SW 1271 (cell line): ENCODE measurements at places on chromosomes 1 and 21.

GRCh38 chr1:23385119-23385621, 15.5 kb upstream of the ZNF436 start:
- DNase-seq, result no peak

DNA sequence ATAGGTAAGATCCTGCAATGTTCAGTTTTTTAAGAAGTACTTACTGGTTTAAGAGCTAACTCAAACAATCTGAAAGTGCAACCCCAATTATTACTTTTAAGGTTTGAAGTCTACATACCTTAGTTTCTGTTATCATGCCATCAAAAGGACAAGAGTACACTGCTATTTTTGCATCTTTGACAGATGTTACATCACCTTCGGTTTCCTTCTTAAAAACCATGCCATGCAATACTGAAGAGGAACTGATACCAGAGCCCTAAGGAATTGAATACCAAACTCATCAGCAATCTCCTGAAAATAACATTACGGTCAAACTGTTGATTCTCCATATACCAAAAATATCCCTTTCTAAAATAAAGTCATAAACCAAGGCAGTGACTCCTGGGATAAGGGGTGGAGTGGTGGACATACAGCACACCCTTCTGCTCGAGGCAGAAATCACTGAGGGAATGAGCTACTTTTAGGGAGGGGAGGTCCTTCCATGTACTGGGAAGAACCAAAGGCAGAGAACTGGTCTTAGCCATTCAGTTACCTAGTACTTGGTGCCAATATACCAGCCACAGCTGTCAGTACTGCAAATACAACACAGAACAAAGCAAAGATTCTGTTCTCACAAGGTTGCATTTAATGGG, 8.5 kb downstream of the CCT8 start:
- no peak for DNase-seq

DNA sequence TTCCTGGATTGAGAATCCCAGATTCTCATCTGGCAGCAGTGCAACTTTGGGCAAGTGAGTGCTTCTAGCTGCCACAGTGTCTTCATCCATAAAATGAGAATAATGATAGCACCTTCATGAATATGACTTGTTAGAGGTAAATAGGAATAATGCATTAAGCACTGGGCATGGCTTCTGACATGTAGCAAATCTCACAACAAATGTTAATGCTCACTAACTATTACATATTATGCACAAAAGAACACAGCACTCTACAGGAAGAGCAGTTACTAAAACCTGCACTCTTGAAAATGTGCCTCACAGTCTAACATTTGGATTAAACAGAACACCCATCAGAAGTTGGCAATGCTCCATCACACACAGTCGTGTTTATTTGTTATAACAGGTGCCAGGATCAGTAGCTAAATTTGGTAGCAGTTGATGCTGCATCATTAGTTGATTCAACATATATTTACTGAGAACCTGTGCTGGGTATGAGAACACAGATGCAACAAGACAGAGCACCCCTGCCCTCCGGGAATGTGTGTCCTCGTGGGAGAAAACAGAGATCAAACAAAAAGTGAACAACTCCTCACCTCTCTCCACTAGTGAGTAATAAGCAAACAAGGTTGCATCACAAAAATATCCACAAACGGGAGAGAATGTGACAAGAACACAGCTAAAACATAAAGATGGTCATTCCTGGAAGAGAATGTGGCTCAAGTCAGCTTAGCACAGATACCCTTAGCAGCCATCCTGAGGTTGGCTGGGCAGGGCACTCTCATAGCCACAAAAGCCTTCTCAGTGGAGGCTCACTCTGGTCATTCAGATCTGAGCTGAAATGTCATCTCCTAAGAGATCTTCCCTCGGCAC, 26.2 kb upstream of the LBR start:
- DNase-seq, result no peak

- DNase-seq, result no peak
Measured at GRCh38 chr1:180962178-180962577, 49.5 kb downstream of the KIAA1614 start.

DNA sequence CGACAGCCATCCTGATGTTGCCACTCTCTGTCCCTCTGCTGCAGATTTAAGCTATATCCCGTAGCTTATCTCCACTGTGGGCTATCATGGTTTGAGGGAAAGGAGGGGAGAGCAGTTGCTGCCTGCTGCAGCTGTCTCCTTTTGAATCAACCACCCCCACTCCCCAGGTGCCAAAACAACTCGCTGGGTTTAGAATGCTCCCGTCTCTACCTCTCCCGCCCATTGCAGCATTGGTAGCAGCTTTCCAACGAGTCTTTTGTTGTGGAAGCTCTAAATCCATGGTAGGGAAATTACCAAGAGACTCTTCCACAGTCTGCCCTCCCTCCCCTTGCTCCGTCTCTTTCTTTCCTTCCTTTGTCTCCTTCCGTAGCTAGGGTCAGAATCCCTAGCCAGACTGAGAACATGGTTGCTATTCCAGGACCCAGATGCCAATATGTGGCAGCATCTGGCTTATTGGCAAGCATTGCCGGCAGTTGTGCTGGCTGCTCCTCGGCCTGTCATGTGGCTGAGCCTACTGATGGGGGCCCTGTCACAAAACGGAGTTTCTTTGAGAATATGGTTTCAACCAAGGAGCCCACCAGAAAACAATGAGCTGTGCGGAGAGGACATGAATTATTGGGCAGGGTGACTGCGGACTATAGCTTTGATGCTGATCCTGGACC, 230.7 kb downstream of the RPS6KC1 start:
- no peak for DNase-seq
